Activated CD8-positive, alpha-beta T cell treated with anti-CD3 and anti-CD28 coated beads for 36 hours (primary cell): ENCODE measurements at places on chromosomes 6 and 20. TPM values are rescaled to one million over a fixed set of nuclear protein-coding genes. Genes with fewer than 3 reads are reported as not detected.

SNX5 gene
- 249 TPM for total RNA-seq

SIRPA gene
- 0.09 TPM for total RNA-seq

STXBP5 gene
- 11.5 TPM for total RNA-seq

XKR7 gene
- total RNA-seq = not detected

STX11 gene
- total RNA-seq = 20.7 TPM

RBPJL gene
- total RNA-seq = not detected

- no peak for DNase-seq
These were observed 141.9 kb upstream of the ENPP5 start for GRCh38 chr6:46312654-46313053.

DNA sequence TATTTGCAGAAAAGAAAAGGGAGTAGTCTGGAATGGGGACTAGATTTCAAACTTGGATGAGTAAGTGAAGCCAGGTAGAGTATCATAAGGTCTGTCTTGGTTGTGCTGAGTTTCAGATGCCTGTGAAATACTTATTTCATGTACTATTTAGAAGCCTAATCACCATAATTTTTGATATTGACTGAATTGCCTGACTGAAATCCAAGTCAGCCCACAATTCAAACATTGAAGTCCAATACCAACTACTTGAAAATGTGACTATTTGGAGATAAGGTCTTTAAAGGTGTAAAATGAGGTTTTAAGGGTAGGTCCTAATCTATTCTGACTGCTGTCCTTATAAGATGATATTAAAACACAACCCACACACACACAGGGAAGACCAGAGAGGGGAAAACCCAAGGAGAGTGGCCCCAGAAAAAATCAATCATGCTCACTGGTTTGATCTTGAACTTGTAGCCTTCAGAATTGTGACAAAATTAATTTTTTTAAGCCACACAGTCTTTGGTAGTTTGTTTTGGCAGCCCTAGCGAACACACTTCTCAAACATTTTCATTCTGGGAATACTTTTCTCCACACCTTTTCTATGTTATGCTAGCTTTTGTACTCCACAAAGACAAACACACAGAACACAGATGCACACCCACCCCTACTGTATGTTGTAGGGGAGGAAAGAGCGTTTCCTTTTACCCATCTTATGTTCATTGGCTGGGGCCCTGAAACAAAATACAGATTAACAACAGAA is 126.3 kb downstream of the HFE start:
- no peak for DNase-seq

DNA sequence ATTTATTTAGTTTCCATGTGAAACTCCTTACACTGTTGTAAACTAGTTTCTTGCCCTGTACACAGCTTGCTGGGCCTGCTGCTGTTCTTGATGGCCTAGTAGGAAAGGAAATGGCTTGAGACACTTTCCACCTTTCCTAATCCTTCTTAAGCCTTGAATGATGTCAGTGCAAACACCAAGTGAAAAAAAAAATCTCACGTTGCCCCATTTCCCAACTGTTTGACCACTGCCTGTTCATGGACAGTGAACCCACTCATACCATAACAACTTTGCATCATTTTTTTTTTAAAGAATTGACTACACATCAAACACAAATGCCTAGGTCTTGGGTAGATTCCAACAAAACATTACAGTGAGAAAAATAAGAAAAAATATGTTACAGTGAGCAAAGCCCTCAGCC is 653.6 kb upstream of the FLRT3 start:
- no peak for DNase-seq

- DNase-seq = no peak
These were observed 25.2 kb downstream of the STX7 start for GRCh38 chr6:132487762-132488161.

DNA sequence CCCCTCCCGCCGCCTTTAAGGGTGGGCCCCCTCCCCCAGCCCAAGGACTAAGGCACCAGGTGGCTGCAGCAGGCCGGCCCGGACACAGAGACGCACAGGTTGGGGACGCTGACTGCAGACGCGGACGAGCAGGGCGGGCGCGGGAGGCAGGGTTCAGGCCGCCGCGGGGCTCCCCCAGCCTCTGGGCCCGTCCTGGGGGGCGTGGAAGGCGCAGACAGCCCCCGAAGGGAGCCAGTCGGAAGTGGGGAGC is 9.3 kb downstream of the DUSP15 start:
- DNase-seq = no peak

- DNase-seq = no peak
These were observed 73.7 kb downstream of the SLC22A3 start for GRCh38 chr6:160421854-160422253.

DNA sequence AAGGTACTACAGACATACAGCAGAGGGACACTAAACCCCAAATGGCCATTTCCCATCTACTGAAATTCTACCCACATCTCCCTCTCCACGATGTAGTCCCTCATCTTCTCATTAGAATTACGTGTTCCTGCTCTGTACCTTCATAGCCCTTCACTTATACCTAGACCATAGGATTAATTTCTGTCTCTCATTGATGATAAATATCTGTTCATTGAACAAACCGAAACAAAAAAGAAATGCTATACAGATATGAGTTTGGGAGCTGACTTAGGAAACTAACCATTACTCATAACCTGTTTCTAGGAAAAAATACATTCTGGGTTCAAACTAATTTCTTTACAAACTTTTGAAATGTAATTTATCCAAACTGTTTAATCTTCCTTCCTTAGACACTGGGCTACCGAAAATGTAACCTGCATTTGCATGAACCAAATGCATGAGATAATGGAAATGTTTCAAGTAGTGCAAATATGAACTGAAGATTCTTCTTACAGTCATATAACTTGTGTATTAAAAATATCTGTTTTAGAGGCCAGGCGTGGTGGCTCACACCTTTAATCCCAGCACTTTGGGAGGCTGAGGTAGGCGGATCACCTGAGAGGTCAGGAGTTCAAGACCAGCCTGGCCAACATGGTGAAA is 85.3 kb downstream of the GJA10 start:
- no peak for DNase-seq
